SW 1271 (cell line): ENCODE measurements at places on chromosomes 16 and 17.

- DNase-seq, result no peak
Measured at GRCh38 chr16:73321853-73322252, 273.9 kb upstream of the ZFHX3 start.

GRCh38 chr16:30892670-30893416 lies 1.0 kb downstream of the BCL7C start:
- no peak for DNase-seq

DNA sequence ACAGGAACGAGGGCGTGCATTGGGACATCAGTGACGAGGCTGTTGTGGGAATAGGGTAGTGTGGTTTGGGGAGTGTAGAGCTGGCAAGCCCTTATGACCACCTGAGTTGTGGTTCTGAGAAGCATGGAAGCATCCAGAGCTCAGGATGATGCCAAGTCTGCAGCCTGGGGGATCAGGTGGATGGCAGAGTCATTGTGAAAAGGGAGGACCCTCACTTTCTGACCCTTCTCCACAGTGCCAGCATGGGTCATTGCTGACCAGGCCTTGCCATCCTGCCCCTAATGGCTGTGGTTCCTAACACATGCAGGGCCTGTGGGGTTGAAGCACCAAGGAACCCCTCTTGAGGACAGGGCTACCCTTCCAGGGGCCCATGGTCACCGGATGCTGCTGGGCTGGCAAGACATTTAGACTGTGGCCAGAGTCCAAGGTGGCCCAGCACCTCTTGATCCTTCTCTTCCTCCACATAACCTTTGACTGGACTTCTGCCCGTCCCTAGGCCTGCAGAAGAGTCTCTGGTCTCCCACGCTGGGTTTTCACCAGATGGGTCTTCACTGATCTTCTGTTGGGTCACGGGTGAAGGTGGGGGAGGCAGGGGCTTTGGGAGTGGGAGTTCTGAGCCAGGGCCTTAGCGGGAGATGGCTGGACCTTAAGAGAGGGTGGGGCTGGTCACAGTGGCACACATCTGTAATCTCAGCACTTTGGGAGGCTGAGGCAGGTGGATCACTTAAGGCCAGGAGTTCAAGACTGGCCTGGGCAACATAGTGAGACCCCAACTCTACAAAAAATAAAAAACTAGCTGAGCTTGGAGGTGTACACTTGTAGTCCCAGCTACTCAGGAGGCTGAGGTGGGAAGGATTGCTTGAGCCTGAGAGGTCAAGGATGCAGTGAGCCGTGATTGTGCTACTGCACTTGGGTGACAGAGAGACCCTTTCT lies 2.0 kb upstream of the PLA2G15 start:
- no peak for DNase-seq

DNA sequence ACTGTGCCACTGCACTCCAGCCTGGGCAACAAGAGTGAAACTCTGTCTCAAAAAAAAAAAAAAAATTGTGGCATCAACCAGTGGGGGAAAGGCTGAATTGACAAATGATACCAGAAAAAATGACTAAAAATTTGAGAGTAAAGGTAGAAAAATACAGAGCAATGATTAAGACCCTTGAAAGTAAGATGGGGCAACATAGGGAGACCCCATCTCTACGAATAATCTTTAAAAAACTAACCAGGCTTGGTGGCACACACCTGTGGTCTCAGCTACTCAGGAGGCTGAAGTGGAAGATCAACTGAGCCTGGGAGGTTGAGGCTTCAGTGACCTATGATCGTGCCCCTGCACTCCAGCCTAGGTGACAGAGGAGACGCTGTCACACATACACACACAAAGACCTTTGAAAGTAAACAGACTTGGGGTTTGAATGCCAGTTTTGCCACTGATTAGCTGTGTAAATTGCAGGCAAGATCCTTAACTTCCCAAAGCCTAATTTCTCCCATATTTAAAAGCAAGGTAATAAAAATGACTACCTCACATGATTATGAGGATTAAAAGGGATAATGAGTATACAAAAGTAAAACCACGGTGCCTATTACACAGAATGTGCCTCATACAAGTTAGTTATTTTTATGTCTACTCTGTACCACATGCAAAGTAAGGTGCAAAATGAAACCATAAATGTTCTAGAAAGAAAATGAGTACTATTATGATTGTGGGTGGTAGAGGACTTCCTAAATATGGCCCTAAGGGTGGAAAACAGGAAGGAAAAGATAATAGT lies 21.7 kb upstream of the PAFAH1B1 start:
- no peak for DNase-seq

DNA sequence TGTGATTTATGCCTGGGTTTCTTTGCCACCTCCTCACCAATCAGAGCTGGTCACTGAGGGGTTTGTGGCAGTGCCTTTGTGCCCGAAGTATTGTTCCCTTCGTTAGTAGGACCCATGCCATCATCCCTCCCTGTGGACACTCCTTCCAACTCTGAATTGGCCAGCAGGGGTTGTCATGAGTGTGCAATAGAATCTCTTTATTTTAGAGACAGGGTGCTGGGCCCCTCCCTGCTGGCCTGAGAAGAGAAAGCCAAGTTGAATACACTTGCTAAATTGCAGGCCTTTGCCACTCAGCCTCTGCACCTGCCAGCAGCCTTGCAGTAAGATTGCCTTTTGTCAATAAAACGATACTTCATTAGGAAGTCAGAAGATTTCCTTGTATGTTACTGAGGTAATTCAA lies 40.7 kb upstream of the SLC12A3 start:
- DNase-seq, result no peak

- DNase-seq, result no peak
Measured at GRCh38 chr17:80703142-80703478, 158.5 kb downstream of the RPTOR start.
